H54 (cell line): ENCODE measurements at places on chromosomes 16 and 17.
A peak's percentile ranks its signal among the peaks of the same experiment; 100 is the strongest.

GRCh38 chr16:60363566-60363965 is 1629.5 kb upstream of the GOT2 start:
- no peak for DNase-seq

DNA sequence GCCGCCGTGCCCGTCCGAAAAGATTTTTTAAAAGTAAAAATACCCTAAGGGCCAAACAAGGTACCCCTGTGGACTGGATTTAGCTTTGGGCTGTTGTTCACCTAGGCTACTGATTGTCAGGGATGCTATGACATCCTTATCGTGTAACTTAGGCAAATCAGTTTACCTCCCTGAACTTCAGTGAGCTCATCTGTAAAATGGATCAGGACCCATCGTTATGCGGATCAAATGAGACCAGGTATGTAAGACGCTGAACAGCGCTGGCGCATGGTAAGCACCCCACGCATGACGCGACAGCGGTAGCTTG is 658 bp upstream of the ZNF771 start:
- no peak for DNase-seq

DNA sequence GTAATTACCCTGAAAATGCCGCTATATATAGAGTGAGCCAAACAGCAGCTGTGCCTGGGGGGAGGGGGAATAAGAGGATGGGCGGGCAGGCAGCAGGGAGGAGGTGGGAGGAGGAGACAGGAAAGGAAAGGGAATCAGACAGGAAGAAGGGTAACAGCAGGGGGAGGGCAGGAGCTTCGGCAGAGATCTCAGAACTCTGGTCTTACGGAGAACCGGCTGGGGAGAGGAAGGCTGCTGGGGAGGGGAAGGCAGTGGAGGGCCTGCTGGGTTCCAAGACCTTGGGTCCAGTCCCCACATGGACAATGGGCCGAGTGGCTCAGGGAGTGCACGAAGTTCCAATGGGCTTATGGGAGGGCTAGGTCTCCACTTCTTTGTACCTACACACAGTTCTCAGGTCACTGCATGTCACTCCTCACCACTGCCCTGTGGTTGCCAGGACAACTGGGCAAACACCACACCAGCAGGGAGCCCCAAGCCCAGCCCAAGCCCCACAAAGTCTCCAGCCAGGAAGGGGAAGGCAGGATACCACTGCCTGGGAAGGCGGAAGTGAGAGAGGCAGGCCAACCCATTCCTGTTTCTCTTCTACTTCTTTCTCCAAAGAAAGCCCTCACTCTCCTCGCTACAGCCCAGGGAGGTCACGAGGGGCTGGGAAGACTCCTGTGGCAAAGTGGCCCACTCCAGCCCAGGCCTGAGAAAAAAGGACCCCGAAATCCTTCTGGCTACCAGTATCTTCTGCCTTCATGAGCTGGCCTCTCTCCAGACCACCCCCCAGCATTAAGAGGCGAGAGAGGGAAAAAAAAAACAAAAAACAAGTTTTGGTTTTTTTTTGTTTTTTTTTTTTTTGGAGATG is 25.3 kb downstream of the G6PC3 start:
- peak; percentile 88 for DNase-seq

DNA sequence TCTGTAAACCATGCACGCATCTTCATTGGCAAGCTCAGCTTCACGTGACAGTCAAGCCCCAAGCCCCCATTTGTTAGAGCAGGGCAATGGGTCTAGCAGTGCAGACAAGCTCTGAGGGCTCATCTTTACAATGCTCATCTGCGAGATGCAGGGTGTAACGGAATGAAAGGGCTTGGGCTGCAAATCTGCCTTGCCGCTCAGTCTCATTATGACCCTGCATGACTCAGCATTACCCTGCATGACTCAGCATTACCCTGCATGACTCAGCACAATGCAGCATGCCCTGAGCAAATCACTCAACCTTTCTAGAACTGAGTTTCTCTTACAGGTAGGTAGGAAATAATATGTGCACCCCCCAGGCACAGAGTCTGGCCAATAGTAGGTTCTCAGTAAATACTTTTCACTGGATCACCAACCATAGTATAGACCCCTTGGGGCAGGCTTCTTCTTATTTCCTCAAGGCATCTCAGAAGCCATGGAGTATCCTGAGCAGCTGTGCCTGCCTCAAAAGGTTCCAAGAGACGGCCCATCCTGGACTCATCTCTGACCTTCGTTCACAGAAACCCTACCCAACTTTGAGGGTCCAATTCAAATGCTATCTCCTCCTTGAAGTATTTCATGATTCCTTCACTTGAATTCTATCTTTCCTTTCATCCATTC is 391.3 kb upstream of the CDH5 start:
- no peak for DNase-seq

- DNase-seq, result no peak
These were observed 12.7 kb upstream of the FAM20A start for GRCh38 chr17:68613739-68614298.

DNA sequence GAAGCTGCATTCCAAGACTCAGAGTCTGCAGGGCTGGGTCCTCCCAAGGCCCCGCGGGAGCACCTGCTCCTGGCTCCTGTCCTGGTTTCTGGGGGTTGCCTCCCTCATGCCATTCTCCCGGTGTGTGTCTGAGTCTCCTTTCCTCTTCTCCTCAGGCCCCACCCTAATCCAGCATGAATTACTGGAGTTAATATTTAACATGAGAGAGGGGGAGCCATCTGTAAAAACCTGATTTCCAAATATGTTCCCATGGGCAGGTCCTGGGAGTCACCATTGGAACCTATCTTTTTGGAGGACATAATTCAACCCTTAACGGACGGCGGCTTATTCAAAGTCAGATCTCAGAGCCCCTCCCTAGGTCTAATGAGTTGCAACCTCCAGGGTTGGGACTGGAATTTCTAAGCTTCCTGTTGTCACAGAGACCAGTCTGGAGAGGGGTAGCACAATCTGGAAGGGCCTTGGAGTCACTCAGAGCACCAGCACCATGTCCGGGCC is 5.4 kb downstream of the C17orf99 start:
- DNase-seq, result no peak

DNA sequence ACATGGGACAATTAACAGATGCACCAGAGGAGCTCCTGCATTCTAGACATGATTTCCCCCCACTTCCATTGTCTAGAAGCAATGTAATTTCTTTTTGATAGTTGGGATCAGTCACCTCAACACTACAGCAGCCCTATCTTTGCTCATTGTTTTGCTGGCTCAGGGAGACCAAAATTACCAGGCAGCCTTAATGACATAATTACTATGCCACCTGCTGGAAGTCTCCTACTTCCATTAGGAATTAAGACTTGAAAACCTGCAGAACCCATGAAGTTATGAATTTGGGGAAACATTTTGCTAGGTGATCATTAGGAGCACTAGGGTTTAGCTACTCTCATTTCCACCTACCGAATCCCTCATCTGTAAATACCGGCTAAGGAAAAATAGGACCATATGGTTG is 312.0 kb upstream of the CA10 start:
- DNase-seq, result no peak
